ENCODE measurements at places on chromosomes 3 and 15.

DNA sequence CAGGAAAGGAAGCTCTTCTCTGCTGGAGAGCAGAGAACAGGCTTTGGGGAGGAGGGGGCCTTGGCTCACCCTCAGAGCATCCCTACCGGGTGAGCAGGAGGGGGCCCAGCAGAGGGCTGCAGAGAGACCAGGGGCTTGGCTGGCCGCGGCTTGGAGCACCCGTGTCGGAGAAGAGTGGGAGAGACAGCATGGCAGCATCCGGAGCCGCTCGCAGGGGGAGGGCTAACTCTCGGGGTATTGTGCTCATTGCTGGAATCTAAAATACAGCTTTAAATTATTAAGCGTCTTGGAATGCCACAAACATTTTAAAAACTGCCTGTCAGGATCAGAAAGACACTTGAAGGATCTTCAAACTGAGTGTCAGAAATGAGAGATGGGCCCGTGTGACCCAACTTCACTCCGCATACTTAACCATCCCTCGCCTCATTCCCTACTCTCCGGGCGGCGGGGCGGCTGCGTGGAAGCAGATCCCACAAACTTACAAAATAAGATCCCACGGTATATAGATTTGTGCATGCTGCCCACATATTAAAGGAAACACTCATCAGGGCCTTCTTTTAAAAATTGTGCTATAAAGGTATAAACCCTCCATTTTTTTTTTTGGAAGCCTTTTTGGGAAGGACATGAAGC lies 53.9 kb downstream of the EIF4E3 start:
- no peak for DNase-seq

DNA sequence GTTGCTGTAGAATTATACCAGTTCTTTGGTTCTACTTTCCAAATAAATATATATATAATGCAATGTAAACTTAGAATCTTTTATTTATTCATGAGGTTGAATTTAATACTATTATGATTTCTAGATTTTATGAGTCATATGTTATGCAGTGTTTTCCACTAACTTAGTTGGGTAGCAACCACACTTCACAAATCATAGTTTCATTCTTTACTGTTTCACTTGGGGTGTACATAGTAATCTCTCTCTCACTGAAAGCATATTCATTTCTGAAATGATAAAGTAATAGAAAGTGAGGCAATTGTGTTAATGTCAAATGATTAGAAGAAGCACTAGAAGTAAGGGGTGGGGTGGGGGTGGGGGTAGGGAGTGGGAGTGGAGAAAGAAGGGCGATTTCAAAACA lies 52.6 kb downstream of the IQCH start:
- no peak for DNase-seq

DNA sequence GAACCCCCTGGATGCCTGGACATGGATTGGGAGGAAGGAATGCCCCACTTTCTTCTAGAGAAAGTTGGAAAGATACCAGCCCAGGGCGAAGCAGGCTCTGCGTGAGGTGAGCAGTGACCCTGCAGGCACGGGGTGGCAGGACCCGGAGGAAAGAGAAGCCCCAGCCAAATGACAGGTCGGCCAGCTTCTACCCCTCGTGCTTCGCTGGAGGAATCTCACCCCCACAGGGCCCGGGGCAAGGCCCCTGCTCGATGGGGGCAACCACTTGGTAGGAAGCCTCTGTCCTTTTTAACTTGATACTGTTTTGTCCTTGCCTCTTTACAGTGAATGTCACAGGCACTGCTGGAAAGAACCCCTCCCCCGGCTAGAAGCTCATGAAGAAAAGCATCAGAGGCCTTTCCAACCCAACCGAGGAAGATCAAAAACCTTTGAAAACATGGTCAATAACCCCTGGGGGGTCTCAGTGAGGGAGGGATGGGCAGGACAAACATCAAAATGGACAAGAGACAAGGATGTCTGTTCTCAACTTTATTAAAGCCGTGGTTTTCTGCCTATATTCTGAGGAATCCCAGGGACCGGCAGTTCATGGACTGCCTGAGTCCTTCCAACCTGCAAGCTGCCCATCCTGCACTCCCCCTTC lies 54.4 kb downstream of the SH3BP5 start:
- no peak for DNase-seq

DNA sequence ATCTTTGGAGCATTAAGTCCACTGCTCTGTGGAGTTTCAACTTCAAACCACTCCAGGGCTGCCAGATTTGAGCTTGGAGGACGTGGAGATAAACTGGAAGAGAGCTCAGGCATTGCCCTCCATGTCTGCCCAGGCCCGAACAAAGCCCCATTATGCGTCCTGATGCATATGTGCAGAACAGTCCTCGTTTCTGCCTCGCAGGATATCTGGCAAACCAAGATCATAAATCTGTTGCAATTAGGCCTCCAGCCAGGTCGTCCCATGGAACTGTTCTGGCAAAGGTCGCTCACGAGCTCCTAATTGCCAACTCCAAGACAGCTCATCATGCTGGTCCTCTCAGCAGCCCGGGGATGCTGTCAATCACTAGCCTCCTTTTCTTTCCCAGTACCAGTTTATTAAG lies 91.2 kb downstream of the SEMA5B start:
- DNase-seq, result no peak

GRCh38 chr3:97658668-97659285 lies 105.8 kb upstream of the ARL6 start:
- DNase-seq, result peak; percentile 13
